ENCODE measurements at places on chromosomes 3 and 15. TPM values are rescaled to one million over a fixed set of nuclear protein-coding genes. Genes with fewer than 3 reads are reported as not detected.

DNA sequence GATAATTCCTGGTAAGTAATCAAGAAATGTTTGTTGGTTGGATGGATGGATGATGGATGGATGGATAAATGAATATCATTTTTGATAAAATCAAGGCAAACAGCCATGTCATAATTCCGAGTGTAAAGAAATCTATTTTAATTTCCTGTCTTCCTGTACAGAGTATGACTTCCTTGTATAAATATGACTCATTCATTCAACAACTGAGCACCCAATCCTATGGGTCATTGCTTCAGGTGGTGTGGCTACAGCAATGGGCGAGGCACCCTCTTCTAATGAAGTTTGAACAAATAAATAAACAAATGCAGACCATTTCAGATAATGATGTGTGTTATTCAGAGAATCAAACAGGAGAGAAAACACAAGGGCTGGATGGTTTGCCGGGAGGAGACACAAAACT is 198.7 kb downstream of the TNIK start:
- DNase-seq: no peak
- H3K27me3 ChIP-seq: no peaks in the 10 kb centered on the region
- H3K27ac ChIP-seq: no peak overlapping the region

DNA sequence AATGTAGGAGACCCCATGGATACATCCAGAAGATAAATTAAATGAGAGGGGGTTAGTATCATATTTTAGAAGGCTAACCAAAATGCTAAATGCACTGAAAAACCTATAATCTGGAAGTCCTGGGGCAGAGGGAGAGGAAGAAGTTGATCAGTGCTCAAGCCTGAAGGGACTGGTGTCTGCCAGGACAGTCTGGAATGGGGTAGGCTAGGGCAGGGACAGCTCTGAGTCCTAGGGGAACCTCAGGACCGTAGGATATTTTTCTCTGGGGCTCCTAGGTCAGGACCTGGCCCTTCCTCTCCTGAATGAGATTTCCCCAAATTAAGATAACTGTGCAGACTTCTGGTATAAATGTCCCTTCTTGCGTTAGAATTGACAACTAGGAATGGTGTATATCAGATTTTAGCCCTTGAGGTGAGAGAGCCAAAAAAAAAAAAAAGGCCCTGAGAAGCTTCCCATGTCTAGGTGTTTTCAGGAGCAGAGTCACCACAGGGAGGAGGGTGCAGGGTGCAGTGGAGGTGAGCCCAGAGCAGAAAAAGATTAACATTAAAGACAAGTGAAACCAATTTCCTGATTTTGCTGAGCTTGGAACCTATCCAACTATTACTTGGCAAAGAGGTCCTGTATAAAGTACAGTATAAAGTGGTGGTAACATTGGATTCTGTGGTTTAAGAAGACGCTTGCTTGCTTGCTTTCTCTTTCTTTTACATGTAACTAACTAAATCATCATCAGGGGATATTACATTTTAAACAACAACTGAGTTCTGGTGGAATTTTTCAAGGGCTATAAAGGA is 63.5 kb downstream of the HACD2 start:
- no peaks in the 10 kb centered on the region for H3K27me3 ChIP-seq
- H3K36me3 ChIP-seq: no peaks in the 10 kb centered on the region
- DNase-seq: no peak
- H3K4me3 ChIP-seq: no peak overlapping the region
- peaks cover 47% of the 10 kb centered on the region for H3K4me1 ChIP-seq

DNA sequence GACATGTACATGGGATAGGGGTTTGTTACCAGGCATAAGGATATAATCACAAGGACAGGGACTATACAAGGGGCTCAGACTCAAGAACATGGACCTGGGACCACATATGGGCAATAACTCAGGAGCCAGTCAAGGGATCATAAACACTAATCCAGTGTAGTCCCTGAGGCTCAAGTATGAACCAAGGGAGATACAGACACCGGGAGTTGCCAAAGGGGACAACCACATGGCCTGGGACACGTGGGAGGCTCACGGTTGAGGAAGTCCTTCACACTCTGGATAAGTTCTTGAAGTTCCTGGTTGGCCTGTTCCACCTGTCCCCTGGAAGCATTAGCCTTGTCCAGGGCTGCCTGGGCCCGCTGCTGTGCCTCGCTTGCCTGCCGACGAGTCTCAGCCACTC is 1.8 kb upstream of the USP19 start:
- H3K27me3 ChIP-seq: no peaks in the 10 kb centered on the region
- no peak overlapping the region for H3K4me3 ChIP-seq
- peaks cover 7% of the 10 kb centered on the region for H3K36me3 ChIP-seq

GRCh38 chr15:75776065-75776423 is 63.4 kb upstream of the CSPG4 start:
- no peak for DNase-seq
- H3K27me3 ChIP-seq: peaks cover 15% of the 10 kb centered on the region
- H3K36me3 ChIP-seq: no peaks in the 10 kb centered on the region
- no peak overlapping the region for H3K27ac ChIP-seq
- peaks cover 23% of the 10 kb centered on the region for H3K4me1 ChIP-seq

DNA sequence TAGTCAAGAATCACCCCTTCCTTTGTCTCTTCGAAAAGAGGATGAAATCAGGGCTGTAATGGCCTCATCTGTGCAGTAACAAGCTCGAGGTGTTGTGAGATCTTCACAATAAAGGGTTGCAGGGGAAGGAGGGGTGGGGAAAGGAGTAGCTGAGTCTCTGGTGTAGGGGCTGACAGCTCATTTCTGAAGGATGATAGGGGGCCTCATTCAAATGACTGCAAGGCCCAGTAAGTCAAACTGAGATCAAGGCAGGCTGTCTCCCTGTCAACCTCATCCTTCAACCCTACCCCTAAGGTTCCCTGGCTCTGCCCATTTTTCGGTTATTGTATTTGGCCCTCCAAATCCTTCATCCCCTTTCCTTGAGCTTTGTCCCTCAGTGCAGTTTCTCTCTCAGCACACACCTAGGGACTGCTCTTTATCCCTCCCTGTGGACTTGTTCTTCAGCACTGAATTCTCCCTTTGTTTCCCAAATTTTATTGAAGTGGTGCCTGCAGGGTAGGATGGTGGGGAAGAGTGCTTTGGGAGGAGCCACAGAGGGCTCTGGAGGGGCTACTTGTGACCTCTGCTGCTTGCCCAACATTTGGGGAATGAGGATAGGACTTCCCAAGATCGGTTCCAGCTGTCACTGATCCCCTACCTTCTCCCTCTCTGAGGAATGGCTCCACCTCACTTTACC is 38.1 kb downstream of the ZNF589 start:
- no peaks in the 10 kb centered on the region for H3K4me1 ChIP-seq
- no peaks in the 10 kb centered on the region for H3K36me3 ChIP-seq
- no peak for DNase-seq
- no peaks in the 10 kb centered on the region for H3K27me3 ChIP-seq
- no peak overlapping the region for H3K4me3 ChIP-seq
- H3K27ac ChIP-seq: no peak overlapping the region

GRCh38 chr3:129525341-129525968 is 3.0 kb upstream of the RHO start:
- H3K27ac ChIP-seq: no peak overlapping the region
- H3K36me3 ChIP-seq: no peaks in the 10 kb centered on the region
- H3K27me3 ChIP-seq: no peaks in the 10 kb centered on the region
- DNase-seq: peak; percentile 16
- H3K4me3 ChIP-seq: no peak overlapping the region

DNA sequence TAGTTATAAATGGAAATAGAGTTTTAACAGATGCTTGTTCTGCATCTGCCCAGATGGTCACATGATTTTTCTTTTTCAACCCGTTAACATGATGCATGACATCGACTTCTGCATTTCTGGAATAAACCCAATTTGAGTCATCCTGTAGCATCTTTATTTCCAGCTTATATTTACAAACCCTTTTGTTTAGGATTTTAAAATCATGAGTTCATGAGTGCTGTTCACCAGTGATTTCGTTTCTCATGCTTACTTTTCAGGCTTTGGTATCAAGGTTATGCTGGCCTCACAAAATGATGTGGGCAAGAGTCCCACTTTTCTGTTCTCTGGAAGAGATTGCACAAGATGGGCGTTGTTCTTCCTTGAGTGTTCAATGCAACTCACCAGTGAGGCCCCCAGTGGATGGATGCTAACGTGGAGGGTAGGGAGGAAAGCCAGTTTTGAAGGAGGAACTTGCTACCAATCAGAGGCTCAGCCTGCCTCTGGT is 5.2 kb downstream of the HRH1 start:
- no peak for DNase-seq
- no peak overlapping the region for H3K27ac ChIP-seq
- H3K36me3 ChIP-seq: no peaks in the 10 kb centered on the region

GRCh38 chr3:52395503-52395865 is 49.4 kb downstream of the SEMA3G start:
- no peak overlapping the region for H3K27ac ChIP-seq
- no peak overlapping the region for H3K4me3 ChIP-seq
- peaks cover 2% of the 10 kb centered on the region for H3K36me3 ChIP-seq

DNA sequence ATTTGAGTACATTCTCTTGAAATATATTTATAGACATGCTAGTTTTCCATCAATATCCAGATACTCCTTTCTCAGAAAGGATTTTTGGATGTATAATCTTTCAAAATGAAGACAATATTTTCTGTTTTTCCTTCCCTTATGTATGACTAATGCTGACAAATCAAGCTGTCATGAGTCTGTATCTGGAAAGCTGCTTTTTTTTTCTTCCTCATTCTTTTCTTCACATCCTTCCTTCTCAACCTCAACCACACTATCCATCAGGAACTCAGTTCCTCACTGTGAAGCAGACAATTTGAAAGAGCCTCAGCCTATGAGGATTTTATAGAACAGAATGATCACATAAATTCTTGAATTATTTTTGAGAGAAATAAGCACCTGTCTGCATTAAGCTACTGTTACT is 335.9 kb upstream of the EPHA6 start:
- no peaks in the 10 kb centered on the region for H3K4me1 ChIP-seq
- H3K27me3 ChIP-seq: no peaks in the 10 kb centered on the region
- no peak for DNase-seq
- H3K27ac ChIP-seq: no peak overlapping the region
- no peaks in the 10 kb centered on the region for H3K36me3 ChIP-seq
- no peak overlapping the region for H3K4me3 ChIP-seq

NR2E3 gene
- total RNA-seq: not detected

ALS2CL gene
- 1.9 TPM for total RNA-seq

ABI3BP gene
- not detected for total RNA-seq

Measured in activated T-cell treated with anti-CD3 and anti-CD28 coated beads, Interleukin-2, amount 50 U/mL, for 72 hours (primary cell).